ENCODE measurements at places on chromosomes 2 and 18.

DNA sequence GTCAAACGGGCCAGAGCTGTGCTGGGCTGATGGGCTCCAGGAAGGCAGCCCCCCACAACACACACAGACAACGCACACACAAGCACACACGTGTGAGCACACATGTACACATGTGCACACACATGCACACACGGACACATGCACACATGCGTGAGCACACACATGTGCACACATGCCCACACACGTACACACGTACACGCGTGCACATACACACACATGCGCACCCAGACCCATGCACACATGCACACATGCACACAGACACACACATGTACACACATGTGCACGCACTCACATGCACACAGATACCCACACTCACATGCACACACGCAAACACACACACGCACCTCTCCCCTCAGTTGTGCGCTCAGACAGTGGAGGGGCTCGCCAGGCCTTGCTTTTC is 31.2 kb upstream of the HPCAL1 start:
- no peak for DNase-seq

GRCh38 chr2:88452565-88452905 is at the start of gene FOXI3:
Gene FOXI3, minus strand, starts transcription at chr2:88452693. Its CDS starts 158 bp downstream, at chr2:88452535.
- DNase-seq, result no peak

GRCh38 chr2:48240912-48241311 is 289.0 kb upstream of the STON1 start:
- DNase-seq, result no peak

- no peak for DNase-seq
Observed at GRCh38 chr2:86331384-86331783, 6.0 kb downstream of the REEP1 start.

GRCh38 chr2:84894758-84895520 is 10.5 kb upstream of the TMSB10 start:
- DNase-seq, result no peak

All from head of caudate nucleus (tissue), 42 donors.